Stimulated activated naive CD4-positive, alpha-beta T cell (primary cell): ENCODE measurements at places on chromosomes 1 and 21.

DNA sequence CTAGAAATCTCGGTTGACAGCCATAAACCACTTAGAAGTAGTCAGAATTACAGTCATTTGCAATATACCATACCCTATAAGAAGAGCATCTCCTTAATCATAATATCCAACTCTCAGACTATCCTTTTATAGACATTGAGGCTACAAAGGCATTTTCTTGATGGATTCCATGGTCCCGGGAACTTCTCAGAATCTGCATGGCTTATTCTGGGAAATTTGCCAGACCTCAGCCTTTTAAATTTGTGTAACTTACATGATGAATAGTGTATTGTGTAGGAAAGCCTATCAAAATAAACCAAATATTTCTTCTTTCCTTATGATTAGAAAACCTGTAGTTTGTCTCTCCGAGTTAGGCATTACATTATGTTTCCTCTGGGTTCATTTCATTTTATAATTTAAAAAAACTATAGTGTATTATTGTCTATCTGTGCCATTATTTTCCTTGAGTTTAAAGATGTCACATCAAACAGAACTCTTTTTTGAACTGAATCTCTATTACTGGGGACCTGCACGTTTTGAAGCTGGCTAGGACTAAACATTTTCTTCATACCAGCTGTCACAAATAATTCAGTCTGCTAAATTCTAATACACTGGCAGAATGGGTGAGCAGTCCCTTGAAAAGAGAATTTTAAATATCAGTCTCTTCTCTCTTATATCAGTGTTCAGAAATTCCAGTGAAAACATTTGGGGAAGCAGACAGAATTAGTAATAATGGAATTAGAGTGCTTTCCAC lies 102.9 kb downstream of the GABPA start:
- DNase-seq, result no peak

DNA sequence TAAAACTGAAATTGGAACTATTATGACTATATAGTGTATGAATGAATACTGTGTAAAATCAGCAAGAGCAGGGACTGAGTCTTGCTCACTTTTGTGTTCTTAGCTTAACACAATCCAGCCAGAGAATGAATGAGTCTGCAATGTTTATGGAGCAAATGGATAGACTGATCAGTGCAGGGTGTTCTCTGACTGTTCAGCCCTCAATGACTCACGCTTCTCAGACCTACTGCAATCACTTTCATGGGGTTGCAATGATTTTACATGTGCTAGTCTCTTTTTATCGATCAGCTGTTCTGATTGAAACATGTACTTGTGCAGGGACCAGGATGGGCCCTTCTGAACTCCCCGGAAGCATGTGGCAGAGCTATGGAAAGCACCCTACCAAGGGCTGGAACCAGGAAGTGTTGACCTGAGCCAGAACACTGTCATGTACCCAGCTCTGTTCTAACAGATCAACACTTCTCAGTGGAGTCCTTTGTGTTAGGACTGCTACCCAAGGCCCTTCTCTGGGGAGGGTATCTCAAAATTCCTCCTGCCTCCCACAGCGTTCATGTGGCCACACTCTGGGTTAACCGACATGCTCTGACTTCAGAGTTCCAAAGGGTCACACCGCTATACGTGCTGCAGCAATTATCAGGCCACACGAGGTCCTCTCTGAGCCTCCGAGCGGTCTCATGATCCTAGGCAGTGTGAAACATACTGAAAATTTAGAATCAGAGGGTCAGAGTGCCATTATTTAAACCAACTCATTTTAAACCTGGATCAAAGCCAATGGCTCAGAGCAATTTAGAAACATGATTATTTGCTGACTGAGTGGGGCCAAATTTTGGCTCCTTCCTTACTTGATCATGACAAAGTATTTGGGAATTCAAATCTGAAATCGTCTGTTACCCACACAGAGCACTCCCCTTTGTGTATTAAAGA lies 35.2 kb downstream of the GRIK1 start:
- DNase-seq, result no peak

GRCh38 chr1:104266612-104267011 lies 516.9 kb downstream of the AMY1C start:
- DNase-seq, result no peak

- no peak for DNase-seq
Observed at GRCh38 chr1:225477296-225477911, 49.6 kb upstream of the LBR start.

DNA sequence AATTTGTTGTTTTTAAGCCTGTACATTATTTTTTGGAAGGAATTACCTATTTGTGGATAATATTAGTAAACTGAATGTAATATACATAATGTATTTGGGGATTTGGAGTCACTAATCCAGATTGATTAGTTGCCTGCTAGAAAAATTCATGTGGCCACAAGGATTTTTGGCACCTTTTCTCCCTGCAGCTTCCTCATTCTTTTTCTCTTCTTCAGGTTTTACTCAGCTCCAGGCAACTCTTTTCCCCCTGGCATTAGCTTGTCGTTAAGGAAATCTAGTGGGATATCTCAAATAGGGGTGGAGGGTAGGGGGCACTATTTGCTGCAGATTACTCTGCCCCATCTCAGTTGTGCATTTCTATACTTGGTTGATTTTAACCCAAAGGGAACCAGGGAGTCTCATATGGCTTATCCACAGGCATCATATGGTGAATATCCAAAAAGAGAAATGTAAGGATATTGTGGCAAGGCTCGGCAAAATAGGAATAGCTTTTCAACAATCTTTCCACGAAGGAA lies 203.1 kb downstream of the NFIA start:
- no peak for DNase-seq

- no peak for DNase-seq
Observed at GRCh38 chr21:37587635-37588177, 221.1 kb downstream of the DYRK1A start.

GRCh38 chr1:36988741-36989193 lies 45.5 kb downstream of the GRIK3 start:
- DNase-seq, result no peak

GRCh38 chr1:236543065-236543669 lies 19.4 kb downstream of the LGALS8 start:
- no peak for DNase-seq

DNA sequence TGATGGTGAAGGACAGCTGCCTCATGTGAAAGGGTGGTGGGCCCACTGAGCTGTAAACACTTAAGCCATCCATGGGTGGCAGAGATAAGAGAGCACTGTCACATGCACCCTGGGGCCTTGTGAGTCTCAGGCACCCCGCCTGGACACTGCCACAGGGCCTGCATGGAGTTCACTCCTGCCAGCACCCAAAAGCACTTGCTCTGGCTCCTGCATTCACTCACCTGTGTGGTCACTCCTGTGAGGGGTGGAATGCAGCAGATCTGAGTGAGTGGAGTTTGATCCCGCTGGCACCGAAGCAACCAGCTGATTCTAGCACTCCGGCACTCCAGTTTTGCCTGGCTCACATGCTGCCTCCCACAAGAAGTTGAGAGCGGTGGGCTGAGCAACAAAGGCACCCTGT lies 1142.1 kb upstream of the PRMT6 start:
- no peak for DNase-seq

DNA sequence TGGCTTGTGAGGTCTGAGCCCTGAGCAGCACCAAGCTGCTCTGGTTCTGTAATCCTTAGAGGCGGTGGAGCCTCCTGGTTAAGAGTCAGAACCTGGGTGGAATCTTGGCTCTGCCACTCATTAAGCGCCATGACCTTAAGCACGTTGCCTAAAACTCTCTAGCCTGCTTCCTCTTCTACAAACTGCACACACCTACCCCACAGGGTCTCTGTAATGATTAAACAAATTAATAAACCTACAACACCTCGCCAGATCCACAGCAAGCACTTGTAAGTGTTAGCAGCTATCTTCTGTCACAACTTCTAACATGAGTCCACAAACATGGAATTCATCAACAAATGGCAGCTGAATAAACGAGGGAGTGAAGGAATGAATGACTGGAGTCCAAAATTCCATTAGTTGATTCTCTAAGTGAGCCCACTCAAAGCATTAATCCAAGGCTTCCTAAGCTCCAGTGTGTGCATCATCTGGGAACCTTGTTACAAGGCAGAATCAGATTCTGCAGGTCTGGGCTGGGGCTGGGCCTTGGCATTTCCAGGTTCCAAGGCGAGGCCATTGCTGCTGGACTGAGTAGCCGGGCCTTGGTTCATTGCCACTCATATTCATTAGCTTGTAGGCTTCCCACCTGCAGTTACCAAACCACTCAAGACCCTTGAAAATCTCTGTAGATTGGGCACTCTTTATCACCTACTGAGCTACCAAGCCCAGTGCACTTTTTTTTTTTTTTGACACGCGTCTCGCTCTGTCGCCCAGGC lies 168.6 kb downstream of the HIVEP3 start:
- no peak for DNase-seq

- DNase-seq, result no peak
Observed at GRCh38 chr1:21378705-21379494, 61.0 kb upstream of the NBPF3 start.

- DNase-seq, result no peak
Observed at GRCh38 chr1:125119024-125119441, 3934.3 kb downstream of the SRGAP2C start.

DNA sequence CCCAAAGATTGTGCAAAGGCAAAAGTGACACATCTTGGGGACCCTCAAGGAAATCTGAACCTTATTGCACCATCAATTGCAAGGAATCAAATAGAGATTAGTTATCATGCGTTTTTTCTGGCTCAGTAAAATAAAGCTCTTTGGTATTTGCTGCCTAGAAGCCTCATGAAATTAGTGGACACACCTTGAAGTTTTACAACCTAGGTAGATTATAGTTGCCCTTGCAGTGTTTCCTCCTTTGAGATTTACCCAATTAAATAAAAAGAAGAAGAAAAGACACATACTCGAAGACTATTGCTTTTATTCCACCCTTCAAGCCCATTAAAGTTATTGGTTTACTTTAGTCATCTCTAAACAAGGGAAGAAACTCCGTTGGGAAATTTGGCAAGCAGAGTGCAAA lies 70.0 kb downstream of the IL23R start:
- DNase-seq, result no peak

GRCh38 chr21:38440746-38441145 lies 57.5 kb downstream of the ERG start:
- DNase-seq, result no peak

- DNase-seq, result peak; percentile 38
Observed at GRCh38 chr1:221778535-221779142, 36.8 kb upstream of the DUSP10 start.

- DNase-seq, result no peak
Observed at GRCh38 chr1:168607872-168608428, 31.5 kb downstream of the XCL1 start.

DNA sequence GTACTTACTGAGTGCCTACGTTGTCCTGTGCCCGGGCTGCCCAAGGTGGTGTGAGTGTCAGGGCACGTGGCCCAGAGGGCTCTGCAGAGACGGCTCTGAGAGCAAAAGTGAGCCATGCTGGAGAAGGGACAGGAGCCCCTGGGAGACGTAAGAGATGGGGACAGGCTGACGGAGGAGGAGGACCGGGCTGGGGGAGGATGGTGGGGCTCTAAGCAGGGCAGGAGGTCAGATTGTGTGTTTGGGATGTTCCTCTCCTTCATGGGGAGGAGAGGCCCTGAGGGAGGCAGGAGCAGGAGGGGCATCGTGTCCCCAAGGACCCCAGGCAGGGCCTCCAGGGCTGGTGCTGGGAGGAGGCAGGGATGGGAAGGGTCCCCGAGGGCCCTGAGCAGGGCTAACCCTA lies 158.9 kb downstream of the PCBP3 start:
- DNase-seq, result no peak

- DNase-seq, result no peak
Observed at GRCh38 chr21:34688145-34688544, 19.4 kb downstream of the CLIC6 start.

DNA sequence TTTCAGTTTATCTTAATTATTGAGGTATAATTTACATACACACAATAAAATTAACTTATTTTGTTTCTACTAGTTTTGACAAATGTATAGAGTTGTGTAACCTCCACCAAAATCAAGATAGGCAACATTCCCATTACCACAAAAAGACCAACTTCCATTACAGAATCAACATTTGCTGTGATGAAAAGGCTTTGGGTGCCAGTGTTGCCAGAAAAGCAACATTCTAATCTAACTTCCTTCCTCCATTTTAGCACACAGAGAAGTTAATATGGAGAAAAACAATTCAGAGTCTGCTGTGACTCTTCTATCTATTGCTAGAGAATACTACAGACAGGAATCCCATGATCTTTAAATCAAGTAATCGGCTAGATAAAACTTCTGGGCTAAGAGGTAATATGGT lies 245.3 kb downstream of the RERE start:
- DNase-seq, result no peak
